Stimulated activated CD8-positive, alpha-beta memory T cell treated with anti-CD3 and anti-CD28 coated beads, Interleukin-4, amount 100 ng/mL, for 1 hour (primary cell): ENCODE measurements at places on chromosomes 3 and 15.

DNA sequence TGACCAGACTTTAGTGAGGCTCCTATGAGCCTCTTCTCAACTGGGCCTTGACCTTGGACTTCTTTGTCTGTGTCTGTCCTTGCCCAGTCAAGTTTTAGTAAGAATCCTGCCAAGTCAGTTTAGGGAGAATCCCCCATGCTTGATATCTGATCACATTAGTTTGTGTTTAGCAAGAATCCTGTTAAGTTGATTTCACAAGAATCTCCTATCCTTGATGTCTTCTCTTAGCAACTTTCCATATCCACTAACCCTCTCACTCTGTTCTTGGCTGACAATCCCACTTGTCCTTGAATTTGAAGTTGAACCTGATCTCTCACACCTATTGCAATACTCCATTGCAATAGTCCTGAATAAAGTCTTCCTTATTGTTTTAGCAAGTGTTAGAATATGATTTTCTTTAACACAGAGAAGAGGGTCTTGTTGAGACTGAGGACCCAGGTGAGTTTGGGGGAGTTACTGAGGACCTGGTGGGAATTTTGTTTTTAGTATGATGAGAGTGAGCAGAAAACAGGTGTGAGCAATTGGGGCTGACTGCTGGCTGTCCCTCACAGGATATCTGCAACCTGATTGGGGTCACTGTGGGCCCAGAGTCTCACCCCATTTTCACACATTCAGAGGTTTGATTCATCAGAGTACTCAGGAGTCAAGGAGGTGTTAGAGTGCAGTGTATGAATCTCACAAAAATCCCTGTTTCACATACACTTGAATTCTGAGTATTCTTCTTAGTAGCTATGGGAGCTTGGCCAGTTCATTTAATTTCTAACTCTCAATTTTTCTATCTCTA is 39.9 kb upstream of the TNFAIP8L3 start:
- no peak for DNase-seq

GRCh38 chr3:45749880-45750279 is 46.5 kb downstream of the SLC6A20 start:
- DNase-seq = no peak

DNA sequence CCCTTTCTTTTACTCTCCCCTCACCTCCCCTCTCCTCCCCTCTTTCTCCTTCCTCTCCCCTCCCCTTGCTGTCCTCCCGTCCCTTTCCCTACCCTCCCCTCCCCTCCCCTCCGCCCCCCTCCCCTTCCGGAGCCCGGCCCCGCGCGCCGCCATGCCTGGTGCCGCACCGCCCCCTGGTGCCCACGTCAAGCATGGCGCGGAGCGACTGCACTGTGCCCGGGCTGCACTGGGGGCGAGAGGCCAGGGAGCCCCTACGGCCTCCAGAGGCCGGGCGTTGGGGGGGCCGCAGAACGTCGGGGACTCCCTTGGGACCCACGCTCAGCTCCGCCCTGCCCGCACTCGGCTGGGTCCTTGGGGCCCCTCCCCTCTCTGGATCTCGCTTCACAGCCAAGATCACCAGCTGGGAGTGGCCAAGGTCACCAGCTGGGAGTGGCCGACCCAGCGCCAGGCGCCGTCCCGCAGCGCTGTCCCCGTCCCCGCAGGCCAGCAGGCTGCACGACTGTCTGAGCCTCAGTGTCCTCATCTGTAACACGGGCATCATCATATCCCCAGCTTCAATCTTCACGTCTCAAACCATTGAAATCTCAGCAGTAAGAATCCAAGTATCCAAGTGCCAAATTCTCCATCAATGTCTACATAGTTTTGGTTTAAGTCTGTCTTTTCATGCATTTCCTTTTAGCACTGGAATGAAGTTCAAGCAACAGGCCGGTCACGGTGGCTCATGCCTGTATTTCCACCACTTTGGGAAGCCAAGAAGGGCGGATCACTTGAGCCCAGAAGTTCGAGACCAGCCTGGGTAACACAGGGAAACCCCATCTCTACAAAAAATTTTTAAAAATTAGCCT is 42.5 kb downstream of the TPRA1 start:
- peak; percentile 54 for DNase-seq

DNA sequence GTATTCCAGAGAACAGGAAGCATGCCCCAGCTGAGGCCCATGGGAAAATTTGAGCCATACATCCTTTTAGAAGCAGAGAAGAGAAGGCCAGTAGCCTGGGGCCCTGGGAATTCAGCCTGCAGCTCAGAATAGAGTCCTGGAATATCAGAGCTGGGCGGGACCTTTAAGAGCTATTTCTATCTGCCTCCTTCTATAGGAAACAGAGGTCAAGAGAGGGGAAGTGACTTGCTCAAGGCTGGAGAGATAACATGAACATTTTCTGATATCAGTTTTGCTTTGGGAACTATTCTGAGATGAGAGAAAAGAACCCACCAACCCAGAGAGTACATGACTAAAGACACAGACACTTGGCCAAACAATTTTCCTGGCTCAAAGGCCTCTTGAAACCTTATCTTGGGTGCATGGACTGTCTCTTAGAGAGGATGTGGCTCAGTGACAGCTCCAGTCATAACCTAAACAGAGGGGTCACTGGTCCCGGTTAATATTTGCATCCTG is 26.0 kb downstream of the MASP1 start:
- no peak for DNase-seq

DNA sequence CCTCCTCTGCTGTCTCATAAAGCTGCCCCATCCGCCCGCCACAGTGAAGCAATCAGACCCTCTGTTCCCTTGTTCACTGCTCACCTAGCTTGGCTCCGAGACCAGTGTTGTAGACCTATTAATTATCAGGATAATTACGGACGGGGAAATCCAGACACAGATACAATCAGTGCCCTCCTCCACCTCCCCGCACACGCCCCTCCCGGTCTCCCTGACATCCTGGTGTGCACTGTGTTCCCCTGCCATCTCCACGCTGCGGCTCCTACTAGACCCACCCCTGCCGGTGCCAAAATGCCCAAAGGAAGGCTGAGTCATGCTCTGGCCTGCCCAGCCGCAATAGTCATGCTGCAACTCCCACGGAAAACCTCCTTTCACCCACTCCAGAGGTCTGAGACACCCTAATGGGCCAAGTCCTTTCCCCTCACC is 277.3 kb upstream of the TLE3 start:
- DNase-seq = no peak

GRCh38 chr15:32866454-32867312 is 148.9 kb downstream of the GREM1 start:
- no peak for DNase-seq

GRCh38 chr3:31481697-31482096 is 51.0 kb upstream of the STT3B start:
- DNase-seq = no peak

- DNase-seq = no peak
Observed at GRCh38 chr3:41137686-41138111, 61.6 kb upstream of the CTNNB1 start.

GRCh38 chr15:39976291-39977274 is 42.7 kb downstream of the EIF2AK4 start:
- no peak for DNase-seq

- no peak for DNase-seq
Observed at GRCh38 chr15:89551550-89551949, 23.7 kb upstream of the TICRR start.

GRCh38 chr3:38153221-38153620 is 12.1 kb upstream of the OXSR1 start:
- DNase-seq = no peak

DNA sequence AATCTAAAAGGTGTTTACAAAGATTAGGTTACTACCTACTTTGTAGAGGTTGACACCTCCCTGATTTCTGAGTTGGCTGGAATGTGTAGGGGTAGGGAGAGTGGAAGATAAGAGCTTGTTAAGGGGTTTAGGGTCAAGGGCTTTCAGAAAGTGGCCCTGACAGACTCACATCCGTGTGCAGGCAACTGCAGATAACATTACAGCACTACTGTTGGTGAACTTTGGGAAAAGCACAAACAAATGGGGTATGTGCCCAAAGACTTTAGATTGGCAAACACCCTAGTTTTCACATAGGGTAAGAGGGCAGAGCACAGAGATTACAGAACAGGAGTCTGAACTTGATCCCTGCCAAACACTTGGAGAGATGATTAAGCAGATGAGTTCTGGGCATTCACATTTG is 375.7 kb downstream of the EPHB1 start:
- no peak for DNase-seq

DNA sequence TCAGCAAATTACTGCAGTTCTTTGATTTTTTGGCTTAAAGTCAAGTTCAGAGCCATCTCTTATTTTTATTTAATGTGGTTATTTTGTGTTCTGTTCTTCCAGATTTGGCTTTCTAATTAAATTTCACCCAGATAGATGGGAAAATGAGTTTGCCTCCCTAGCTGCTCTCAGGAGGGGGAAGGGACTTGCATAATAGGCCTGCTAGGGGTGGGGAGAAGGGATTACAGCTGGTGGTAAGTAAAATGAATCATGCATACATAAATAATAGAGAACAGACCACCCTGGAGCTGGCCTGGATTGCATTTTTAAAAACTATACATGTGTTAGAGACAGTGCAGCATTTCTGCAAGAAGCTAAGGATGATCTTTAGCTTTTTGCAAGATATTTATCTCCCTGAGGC is 3.9 kb upstream of the PXYLP1 start:
- no peak for DNase-seq

- no peak for DNase-seq
Observed at GRCh38 chr15:61888074-61888780, 172.0 kb downstream of the VPS13C start.

DNA sequence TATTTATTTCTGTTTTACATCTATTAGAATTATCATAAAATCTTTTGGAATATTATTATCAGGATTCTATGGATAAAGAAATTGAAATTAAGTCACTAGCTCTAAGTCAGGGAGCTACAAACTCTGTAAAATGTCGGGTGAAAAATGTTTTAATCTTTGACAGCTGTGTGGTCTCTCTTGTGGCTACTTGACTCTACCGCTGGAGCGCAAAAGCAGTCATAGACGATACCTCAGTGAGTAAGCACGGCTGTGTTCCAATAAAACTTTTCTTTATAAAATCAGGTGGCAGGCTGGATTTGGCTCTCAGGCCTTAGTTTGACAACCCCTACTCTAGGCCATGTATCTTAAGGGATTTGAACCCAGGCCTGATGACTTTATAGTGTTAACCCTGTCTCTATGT is 88.5 kb upstream of the PFN2 start:
- DNase-seq = no peak

- no peak for DNase-seq
Observed at GRCh38 chr3:30655187-30655812, 48.9 kb downstream of the TGFBR2 start.

DNA sequence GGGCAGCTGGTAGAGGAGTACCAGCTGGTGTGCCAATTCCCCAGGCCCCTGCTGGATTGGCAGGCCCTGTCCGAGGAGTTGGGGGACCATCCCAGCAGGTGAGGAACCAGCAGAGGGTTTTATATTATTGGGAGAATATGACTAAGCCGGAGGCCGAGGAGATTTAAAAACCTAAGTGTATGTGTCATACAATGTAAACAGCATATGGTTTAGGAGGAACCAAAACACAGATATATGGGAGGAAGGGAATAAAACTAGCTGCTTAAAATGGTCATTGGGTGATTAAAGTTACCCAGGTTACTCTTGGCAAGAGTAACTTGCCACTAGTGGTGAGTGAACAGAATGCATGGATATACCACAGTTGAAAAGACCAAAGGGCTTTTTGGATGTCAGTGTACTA is 22.1 kb downstream of the SNRPN start:
- DNase-seq = no peak

GRCh38 chr3:155312781-155313180 is 19.3 kb upstream of the STRIT1 start:
- no peak for DNase-seq
